Activated T-cell treated with anti-CD3 and anti-CD28 coated beads, Interleukin-2, amount 50 U/mL, for 1 hour (primary cell): ENCODE measurements at places on chromosomes 16 and 17.

- DNase-seq: no peak
Observed at GRCh38 chr17:40956401-40957254, 10.1 kb downstream of the KRT39 start.

DNA sequence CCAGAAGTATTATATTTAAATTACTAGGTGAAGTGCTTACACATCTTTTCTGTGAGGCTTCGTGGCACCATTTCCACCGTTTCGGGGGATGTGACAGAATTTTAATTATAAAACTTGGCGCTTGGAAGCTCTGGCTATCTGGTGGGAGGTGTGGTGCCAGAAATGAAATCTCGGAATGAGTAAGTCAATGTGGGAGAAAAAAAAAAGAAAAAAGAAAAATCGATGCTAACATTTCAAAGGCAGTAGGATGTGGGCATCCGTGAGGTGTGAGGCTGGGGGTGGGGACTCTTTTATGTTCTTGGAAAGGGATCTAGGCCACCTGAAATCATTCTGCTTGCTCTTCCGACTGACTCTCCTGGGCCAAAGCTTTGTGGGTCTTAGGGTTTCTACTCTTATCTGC, 21.9 kb downstream of the CPPED1 start:
- DNase-seq: no peak

DNA sequence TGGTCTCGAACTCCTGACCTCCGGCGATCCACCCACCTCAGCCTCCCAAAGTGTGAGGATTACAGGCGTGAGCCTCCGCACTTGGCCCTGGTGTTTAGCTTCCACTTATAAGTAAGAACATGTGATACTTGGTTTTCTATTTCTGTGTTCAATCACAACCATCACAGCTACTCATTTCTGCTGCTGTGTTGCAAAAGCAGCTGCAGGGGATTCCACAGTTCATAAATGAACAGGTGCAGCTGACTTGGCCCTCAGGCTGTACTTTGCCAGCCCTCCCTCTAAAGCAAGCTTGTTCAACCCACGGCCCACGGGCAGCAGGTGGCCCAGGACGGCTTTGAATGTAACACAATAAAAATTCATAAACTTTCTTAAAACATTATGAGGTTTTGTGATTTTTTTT, 79.2 kb downstream of the SLC39A11 start:
- DNase-seq: no peak

DNA sequence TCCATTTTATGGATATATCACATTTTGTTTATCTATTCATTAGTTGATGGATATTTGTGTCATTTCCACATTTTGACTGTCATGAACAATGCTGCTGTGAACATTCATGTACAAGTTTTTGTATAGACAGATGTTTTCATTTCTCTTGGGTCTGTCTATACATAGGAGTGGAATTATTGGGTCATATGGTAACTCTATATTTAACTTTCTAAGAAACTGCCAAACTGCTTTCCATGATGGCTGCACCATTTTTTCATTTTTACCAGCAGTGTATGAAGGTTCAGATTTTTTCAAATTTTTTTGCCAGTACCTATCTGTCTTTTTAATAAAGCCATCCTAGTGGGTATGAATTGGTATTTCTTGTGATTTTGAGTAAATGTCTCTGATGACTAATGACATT, 15.5 kb downstream of the NFAT5 start:
- no peak for DNase-seq
